Airway epithelial cell (primary cell): ENCODE measurements at places on chromosomes 3 and 15. TPM values are rescaled to one million over a fixed set of nuclear protein-coding genes. Genes with fewer than 3 reads are reported as not detected.

Gene OXSM
- total RNA-seq, result 8.8 and 16.2 TPM in 2 replicates

Gene FAM43A
- 2.6 and 4.1 TPM in 2 replicates for total RNA-seq

Gene OCA2
- 0.63 and 0.88 TPM in 2 replicates for total RNA-seq

Gene ZNF80
- not detected in 2 replicates for total RNA-seq

Gene MSL2
- 5.0 and 8.7 TPM in 2 replicates for total RNA-seq

Gene GNB4
- total RNA-seq, result 15.7 and 19.9 TPM in 2 replicates

Gene CPA3
- not detected in 2 replicates for total RNA-seq

Gene FANCD2OS
- 2.3 TPM in 1 of 2 replicates, not detected in the other for total RNA-seq

Gene HDAC11
- 15.1 and 19.0 TPM in 2 replicates for total RNA-seq

Gene LMAN1L
- total RNA-seq, result not detected in 2 replicates

Gene DUOXA2
- total RNA-seq, result not detected in 2 replicates

Gene CFAP100
- not detected in 2 replicates for total RNA-seq

Gene ATP13A5
- 0.09 and 0.49 TPM in 2 replicates for total RNA-seq

Gene B3GALNT1
- total RNA-seq, result 7.6 and 10.2 TPM in 2 replicates

Gene KY
- not detected in 2 replicates for total RNA-seq

Gene TMC3
- total RNA-seq, result not detected in 2 replicates

Gene TTC23
- 14.4 and 15.9 TPM in 2 replicates for total RNA-seq
